ENCODE measurements at places on chromosomes 11 and 22. TPM values are rescaled to one million over a fixed set of nuclear protein-coding genes. Genes with fewer than 3 reads are reported as not detected.

- peak overlapping the region; percentile 3 for H3K4me3 ChIP-seq
- H3K27me3 ChIP-seq = no peaks in the 10 kb centered on the region
- H3K36me3 ChIP-seq = peaks cover 7% of the 10 kb centered on the region
- DNase-seq = no peak
- no peak overlapping the region for H3K27ac ChIP-seq
Measured at GRCh38 chr22:47175151-47176025, 412.9 kb downstream of the TBC1D22A start.

The SDHAF2 gene
- total RNA-seq = 35.2 TPM

DNA sequence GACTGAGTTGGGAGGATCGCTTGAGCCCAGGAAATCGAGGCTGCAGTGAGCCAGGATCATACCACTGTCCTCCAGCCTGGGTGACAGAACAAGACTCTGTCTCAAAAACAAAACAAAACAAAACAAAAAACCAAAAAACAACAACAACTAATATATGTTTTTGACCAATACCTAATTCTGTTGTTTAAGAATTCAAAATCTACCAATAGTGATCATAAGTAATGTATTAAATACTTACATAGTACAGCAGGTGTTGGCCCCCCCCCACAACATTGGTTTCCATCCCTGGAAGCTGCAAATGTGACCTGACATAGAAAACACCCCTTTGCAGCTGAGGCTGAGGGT, 74.7 kb downstream of the KCNQ1 start:
- DNase-seq = no peak
- H3K4me3 ChIP-seq = no peak overlapping the region
- no peaks in the 10 kb centered on the region for H3K4me1 ChIP-seq
- no peaks in the 10 kb centered on the region for H3K36me3 ChIP-seq

DNA sequence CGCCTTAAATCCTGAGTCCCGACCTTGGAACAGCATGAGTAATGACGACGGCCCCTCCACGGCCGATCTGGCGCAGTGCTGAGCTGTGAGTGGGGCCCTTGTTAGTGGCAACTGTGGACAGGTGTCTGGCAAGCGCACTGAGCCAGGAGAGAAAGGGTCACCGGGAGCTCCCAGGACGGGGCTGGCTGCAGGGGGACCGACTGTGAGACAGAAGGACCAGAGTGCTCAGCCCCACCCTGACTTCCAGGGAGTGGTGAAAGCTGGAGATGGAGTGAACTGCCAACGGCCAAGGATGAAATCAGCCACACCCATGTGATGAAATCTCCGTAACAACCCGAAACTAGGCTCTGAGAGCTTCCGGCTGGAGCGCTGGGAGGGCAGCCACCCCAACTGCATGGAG, 228.6 kb downstream of the BRD1 start:
- no peak overlapping the region for H3K27ac ChIP-seq
- no peaks in the 10 kb centered on the region for H3K36me3 ChIP-seq
- H3K4me1 ChIP-seq = no peaks in the 10 kb centered on the region
- DNase-seq = peak; percentile 43

DNA sequence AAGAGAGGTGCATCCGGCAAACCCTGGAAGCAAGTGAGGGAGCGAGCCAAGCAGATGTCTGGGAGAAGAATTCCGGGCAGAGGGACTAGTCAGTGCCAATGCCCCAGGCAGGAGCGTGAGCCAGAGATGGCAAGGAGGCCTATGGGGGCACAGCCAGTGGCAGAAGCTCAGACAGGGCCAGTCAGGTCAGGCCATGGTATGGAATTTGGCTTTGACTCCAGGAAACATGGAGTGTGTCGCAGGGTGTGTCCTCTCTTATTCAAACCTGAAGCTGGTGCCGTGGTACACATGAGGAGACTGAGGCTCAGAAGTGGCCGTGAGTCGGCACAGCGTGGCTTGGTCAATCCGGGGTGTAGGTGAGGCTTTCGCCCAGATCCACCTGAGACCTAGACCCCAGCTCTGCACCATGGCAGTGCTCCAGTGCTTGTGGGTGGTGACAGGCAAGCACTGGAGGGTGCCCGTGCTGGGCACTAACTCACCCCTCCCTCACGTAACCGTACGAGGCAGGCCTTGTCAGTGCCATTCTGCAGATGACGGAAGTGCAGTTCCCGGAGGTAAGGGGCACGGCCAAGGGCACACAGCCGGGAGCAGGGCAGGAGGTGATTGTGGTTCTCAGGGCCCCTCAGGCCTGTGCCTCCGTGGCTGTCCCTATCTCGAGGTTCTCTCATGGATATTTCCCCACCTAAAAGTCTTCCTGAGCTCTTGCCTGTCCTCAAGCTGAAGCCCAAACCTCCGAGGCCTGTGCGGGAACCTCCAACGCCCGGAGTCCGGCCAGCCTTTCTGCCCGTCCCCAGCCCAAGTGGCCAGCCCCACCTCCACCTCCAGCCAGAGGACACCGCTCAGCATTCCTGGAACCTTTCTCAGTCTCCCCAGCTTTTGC, 10.6 kb upstream of the SPI1 start:
- H3K4me3 ChIP-seq = no peak overlapping the region
- peak; percentile 61 for DNase-seq
- no peaks in the 10 kb centered on the region for H3K36me3 ChIP-seq
- peak overlapping the region; percentile 93 for H3K27ac ChIP-seq

The TMEM86A gene
- total RNA-seq = 11.7 TPM

GRCh38 chr22:46708766-46709330, 29.2 kb downstream of the CERK start:
- H3K4me3 ChIP-seq = no peak overlapping the region
- peaks cover 3% of the 10 kb centered on the region for H3K4me1 ChIP-seq
- no peak overlapping the region for H3K27ac ChIP-seq
- H3K27me3 ChIP-seq = no peaks in the 10 kb centered on the region
- peak; percentile 35 for DNase-seq

- H3K27ac ChIP-seq = peak overlapping the region; percentile 94
- peaks cover 33% of the 10 kb centered on the region for H3K36me3 ChIP-seq
- no peak overlapping the region for H3K4me3 ChIP-seq
Measured at GRCh38 chr22:21943571-21944448, 8.8 kb downstream of the PPM1F start.

Measured in lower lobe of right lung (tissue), 2 donors.